Natural killer cell (primary cell): ENCODE measurements at places on chromosomes 7 and 10.

- DNase-seq, result no peak
Measured at GRCh38 chr7:50251765-50252164, 52.8 kb upstream of the IKZF1 start.

GRCh38 chr10:83075815-83076355 lies 1063.4 kb upstream of the GHITM start:
- no peak for DNase-seq

DNA sequence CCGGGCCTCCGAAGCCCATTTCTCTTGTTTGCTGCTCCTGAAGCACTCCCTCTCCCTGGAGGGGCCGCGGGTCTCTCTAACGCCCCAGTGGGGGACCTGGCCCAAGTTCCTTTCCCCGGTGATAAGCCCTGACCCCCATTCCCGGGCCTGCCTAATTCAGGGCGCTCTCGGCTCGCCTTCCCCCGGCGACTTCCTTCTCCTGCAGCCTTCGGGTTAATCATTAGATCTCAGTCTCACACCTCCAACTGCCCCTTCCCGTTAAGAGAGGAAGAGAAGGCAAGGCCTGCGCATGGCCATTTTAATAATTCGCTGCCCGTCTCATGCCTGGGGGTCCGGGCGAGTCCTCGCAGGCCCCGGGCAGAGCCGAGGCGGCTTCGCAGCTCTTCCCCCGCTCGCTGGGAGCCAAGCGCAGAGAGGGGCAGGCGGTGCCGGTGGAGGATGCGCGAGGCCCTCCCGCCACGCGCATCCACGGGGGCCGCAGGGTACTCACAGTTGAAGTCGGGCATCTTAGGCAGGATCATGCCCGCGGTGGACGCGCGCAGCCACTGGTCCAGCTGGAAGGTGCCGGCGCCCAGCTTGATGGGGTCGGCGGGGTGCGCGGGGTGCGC lies 1.2 kb downstream of the MNX1 start:
- DNase-seq, result no peak

DNA sequence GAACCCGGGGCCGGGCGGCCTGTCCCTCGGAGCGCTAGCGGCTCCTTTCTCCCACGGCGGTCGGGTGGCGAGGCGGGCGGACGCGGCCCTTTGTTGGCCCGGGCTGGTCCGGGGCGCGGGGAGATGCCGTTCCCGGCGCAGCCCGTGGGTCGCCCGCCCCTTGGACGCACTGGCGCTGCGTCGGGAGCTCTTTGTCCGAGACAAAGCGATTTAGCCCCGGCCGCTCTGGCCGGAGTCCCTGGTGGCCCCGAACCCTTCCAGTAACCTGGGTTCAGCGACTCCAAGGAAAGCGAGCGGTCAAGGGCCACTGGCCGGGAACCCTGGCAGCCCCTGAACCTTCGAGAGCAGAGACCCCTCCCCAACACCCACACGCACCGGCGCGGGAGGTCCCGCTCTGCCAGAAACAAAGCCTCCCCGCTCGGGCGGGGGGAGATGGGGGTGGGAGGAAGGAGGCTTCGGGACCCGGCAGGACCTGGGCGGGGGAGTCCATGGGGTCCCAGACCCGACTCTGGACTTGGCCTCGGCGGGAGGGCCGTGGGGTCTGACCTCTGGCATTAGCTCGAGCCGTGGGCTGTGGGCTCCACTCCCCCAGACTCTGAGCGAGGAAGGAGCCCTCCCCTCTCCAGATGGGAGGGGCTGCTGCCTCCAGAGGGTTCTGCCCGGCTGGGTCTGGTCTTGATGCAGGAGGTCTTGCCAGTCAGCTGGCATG lies 836 bp downstream of the DPYSL4 start:
- peak; percentile 14 for DNase-seq

GRCh38 chr10:128063736-128064107 lies 62.5 kb downstream of the MKI67 start:
- DNase-seq, result no peak

GRCh38 chr10:60035984-60036383 lies 129.6 kb upstream of the CCDC6 start:
- DNase-seq, result no peak

DNA sequence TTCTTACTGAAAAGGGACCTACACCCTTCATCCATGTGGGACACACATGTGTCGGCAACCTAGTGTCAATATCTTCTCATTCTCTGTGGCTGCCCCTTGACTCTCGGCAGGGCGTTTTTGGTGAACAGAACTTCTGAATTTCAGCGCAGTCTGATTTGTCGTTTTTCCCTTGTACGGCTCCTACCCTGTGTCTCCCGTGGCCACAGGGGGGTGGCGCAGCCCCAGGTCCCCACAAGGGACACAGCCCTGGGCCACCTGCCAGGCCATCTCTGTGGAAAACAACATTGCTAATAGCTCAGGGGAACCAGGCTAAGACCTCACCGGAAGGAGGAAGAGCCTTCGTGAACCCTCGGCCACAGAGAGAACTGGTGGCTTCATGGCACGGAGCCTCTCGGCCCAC lies 53.1 kb upstream of the NKX6-2 start:
- DNase-seq, result no peak

DNA sequence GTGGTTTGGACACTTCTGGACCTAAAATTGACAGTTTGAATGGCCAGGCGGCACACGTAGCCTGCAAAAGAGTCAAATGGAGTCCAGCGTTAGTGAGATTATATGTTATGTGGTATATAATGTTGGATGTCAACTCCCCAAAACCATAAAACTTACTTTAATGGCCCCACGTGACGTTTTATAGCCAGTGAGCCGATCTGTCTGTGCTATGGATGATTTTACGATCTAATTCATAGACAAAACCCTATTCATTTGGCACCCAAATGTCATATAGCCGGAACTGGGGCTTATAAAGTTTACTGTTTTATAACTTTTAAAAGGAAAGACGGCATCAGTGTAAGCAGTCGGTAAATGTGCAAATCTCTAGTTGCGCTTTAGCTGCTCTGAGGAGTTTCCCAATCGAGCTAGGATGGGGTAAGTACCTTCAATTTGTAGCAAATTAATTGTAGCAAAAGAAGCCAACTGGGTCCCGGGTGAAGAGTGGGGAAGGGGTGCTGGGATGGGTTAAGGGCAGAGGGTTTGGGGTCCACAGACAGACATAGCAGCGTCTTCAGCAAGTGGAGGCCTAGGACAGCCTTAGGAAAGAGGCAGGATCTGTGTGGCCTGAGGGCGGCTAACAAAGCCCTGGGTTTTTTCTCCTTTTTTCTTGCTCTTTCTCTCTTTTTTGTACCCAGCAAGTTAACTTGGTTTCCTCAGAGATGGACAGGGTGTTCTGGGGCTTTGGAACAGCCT lies 3.2 kb downstream of the HOXA5 start:
- DNase-seq, result no peak

GRCh38 chr7:142280263-142280662 lies 22.4 kb upstream of the PRSS58 start:
- no peak for DNase-seq

- DNase-seq, result no peak
Measured at GRCh38 chr7:84950836-84951235, 236.0 kb downstream of the SEMA3D start.

DNA sequence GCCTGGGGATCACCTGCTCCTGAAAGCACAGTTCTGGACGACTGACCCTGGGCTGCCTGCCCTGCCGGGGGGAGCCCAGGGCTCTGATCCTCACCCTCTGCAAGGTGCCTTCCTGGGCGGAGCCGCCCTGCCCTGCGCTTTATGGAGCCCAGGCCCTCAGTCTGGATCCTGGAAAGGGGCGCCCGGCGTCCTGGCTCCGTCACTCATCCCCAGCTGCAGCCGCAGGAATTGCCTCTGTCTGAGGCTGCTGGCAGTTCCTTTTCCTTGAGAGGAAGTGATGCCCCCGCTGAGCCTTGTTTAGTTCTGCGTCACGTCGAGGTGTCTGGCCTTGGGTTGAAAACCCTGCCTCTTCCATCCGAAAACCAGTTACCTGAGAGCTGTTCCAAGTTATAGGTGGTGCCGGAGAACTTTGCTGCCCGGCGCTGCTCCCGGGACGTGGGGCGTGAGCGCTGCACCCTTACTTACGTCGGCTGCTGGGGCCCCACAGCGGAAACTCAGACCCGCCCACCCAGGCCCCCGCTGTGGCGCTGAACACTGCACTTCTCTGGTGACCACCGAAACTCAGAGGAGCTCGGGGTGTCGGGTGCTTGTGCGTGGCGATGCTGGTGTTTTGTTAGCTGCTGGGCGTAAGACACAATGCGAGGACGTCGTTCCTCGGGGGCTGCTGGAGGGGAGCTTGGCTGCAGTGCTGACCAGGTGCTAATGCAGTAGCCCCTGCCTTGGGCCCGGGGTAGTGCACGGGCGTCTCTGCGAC lies 5.4 kb downstream of the MAFK start:
- DNase-seq, result no peak

- no peak for DNase-seq
Measured at GRCh38 chr7:1022356-1022755, 22.0 kb upstream of the GPR146 start.

GRCh38 chr7:139838876-139839275 lies 9.8 kb downstream of the TBXAS1 start:
- no peak for DNase-seq

- no peak for DNase-seq
Measured at GRCh38 chr7:143460271-143460979, 17.2 kb downstream of the TAS2R60 start.

DNA sequence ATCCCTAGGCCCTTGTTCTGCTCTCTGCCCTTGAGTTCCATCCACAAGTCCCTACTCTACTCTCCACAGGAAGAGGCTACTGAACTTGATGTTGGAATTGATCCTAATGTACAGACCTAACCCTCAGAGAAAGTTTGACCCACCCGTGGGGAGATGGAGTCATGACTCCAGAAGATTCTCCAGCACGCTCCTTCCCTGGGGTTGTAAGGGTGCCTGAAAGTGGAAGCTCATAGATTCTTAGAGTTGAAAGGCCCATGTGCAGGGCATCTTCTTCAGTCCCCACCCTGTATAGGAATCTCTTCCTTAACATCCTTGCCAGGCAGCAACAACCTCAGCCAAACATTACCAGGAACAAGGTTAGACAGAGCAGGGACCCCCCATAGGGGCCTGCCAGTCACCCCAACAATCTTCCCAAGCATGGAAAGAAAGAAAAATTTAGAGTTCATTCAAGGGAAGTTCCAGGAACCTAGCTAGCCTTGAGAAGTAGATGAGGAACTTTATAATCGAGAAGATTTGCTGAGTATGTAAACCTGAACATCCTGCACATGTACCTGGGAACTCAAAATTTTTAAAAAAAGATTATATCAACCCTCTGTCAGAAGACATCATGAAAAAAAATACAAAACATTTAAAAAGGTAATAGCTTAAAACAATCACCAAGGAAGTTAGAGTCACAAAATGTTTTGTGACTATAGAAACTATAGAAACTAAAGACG lies 49.5 kb downstream of the THNSL1 start:
- DNase-seq, result no peak

DNA sequence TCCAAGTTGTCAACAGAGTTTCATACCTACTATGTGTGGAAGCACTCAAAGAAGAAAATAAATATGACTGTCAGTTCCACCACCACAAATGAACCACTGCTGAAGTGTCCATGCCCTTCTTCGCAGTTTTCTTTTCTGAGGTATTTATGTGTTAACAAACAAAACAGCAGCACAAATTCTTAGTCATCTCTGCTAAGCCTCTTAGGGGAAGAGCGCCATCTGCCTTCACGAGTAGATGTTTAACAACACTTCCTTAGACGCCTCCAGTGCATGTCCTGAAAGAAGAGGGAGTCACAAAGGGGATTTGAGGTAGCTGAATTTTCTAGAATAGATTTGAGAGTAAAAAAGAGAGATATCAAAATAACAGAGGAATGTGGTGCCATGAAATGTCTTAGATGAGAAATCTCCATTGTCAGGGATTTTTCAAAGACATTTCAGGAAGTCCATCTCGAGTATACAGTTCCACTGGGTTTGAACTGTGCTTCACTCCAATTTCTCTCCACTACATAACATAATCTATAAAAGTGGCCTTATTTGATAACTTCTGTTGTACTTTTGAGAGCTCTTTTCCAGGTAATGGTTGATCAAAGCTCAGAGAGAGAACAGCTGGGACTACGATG lies 775.3 kb upstream of the POM121L12 start:
- no peak for DNase-seq

- DNase-seq, result no peak
Measured at GRCh38 chr7:46814516-46815250, 767.2 kb downstream of the TNS3 start.

- no peak for DNase-seq
Measured at GRCh38 chr10:96125142-96125515, 5.0 kb upstream of the ZNF518A start.

GRCh38 chr7:11698384-11698871 lies 133.6 kb downstream of the THSD7A start:
- no peak for DNase-seq

DNA sequence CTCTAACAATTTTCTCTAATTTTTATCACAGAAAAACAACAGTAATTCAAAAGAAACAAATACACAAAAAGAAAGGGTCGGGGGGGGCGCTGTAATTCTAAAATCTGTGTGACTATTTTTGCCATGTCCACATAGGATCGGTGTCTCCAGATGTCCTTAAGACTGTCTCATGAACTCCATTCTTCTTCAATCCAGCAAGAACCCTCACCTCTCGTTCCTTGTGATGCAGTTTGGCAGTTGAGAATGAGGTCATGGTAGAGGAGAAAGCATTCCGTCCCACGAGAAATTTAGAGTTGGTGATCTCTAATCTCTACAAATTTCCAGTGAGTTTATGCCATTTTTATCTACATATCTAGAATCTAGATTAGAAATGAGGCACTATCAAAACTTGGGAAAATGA lies 394.7 kb downstream of the TFEC start:
- no peak for DNase-seq

DNA sequence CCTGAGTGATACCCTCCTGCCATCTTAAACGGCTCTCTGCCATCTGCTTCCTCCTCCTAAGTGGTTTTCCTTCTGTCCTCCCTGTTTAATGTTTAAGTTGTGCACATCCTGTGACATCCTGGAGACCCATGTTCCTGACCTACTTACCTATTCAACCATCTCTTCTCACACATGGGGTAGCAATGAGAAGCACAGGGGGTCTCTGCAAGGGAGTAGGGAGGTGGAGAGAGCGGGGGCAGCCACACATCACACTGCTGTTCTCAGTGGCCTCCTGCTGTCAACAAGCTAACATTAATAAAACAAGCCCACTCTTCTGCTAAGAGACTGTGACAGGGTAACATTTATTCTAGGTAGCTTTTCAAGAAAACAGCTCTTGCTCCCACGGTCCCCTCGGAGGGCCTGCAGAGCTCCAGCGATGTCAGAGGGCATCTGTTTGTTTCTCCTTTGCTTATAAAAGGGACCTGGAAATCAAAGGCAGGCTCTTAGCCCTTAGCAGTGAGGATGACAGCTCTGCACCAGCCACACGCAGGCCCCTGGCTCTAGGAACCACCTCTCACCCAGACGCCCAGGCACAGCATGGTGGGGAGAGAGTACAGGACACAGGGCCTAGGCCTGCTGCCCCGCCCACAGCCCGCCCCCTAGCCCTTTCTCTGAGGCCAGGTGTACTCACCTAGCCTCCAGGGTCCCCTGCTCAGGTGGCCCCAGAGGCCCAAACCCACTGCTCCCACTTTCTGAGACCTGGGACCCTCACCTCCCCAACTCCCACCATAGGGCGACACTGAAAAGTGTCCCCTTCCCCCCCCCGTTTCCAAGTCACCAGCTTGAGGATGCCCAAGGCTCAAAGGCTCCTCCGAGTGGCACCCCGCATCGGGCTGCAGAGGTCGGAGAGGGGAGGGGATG lies 943 bp upstream of the SLC18A2 start:
- no peak for DNase-seq

- no peak for DNase-seq
Measured at GRCh38 chr7:90433221-90433620, 30.0 kb downstream of the CLDN12 start.

GRCh38 chr7:28360739-28361138 lies 51.6 kb upstream of the CREB5 start:
- DNase-seq, result no peak
